Astrocyte (in vitro differentiated cells and primary cell): ENCODE measurements at places on chromosomes 16 and 17.

GRCh38 chr16:22427556-22427955 is 53.1 kb upstream of the CDR2 start:
- no peak for DNase-seq

DNA sequence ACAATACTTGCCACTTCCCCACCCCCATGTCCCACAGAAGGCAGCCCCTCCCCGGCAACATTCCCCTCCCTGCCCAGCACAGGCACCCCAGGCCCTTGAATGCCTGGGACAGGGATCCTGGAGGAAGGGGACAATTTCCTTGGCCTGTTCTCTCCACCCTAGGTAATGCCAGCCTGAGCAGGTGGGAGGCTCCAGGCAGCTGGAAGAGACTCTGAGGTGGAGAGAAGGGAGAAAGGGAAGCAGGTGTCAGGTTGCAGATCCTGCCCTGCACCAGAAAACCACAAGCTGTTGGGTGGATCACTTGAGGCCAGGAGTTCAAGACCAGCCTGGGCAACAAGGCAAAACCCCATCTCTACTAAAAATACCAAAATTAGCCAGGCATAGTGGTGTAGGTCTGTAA is 8.9 kb downstream of the MPP2 start:
- DNase-seq, result no peak

DNA sequence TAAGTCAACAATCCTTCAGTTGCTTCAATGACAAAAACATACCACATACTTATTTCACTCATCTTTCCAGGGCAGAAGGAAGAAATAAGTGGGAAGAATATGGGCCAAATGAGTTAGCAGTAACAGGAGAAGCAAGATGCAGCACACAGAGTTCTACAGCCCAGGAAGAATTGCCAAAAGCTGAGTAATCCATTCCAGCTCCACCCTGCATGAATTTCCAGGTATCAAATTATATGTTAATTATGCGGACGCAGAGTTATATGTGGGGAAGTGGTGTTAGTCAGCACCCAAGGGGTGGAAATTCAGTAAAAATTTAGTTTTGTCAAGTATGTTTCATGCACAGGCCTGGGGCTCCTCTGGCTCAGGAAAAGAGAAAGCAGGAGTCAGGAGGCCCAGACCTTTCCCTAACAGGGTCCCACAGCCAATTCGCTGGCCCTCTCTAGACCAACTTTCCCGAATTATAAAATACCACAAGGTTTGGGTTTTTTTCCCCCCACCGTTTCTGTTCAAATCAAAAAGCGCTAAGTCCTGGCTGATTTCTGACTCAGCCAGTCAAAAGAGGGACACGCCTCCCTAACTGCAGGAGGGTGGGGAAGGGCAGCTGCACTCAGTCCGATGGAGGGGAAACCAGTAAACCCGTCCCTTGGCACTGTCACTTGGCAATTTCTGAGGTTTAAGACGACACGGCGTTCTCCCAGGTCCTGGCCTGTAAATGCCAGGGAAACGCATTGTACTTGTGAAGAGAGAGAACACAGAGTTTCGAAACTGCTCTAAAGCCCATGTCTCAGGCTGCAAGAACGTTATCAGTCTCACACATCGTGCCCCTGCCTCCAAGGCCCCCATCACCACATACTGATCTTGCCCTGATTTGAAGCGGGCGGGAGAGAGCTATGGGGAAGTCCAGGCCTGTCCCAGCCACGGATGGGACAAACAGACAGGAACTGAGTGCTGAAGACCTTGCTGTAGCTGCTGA is 58.1 kb downstream of the ZFHX3 start:
- DNase-seq, result peak; percentile 95

DNA sequence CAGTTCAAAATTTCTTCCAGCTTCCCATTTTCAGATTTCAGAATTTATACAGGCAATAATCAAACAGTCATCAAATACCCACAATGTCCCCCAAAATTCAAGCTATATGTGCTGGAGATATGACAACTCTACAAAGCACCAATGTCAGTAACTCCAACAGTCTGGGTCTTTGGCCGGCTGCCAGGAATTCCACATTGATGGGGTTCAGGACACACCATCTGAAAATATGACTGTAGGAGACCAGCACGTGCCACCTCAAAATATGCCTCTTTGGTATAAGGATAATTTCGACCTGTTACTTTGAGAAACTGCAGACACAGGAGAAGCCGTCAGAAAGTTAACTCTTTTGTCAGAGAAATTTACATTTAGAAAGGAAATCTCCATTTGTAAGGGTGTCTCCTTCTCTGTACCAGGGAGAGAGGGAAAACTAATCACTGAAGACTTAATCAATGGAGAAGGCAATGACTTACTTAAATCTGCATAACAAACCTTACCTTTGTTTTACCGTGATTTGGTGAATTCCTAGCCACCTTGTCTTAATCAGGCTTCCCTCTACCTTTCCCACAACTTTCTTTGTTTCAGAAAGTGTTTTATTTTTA is 594.3 kb upstream of the CDH5 start:
- no peak for DNase-seq

DNA sequence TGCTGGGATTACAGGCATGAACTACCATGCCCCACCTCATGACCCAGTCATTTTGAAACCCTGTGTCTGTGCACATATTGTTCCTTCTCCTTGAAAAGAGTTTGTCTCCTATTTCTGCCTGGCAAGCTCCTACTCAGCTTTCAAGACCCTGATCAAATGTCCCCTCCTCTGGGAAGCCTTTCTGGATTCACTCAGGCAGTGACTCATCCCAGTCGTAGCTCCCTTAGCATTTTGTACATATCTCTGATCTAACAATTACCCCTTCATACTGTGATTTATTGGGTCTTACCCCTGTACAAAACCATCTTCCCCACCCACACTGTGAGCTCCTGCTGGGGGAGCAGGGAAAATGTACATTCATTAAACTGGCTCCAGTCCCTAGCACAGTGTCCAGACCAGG is 18.1 kb upstream of the ABCC12 start:
- DNase-seq, result no peak

DNA sequence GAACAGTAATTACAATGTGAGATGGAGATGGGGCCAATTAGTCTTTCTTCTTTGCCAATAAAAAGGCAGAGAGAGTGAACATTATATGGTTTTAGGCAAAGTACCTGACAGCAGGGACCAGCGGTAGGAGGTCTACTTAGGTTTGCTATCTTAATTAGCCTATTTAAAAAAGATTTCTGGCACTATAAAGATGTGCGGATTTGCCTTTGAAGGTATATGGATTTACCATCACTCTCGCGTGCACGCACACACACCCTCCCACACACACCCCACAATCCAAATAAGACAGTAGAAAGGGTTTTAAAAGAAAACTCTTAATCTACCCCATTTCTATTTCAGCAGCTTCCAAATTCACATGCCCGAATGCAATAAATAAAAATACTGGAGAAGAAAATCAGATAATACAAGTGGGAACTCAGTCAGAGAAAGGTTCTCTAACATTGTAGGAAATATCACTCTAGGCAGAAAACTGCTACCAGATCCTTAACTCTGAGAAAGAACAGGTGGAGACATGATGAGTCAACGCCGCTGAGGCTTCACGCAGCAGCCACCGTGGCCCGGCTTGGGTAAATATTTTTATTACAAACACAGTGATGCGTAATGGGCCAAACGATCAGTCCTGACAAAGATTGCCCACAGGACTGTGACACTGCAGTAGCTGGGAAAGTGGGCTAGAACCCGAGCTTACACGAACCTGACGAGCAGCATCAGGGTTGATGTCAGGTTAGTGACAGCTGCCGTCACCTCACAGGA is 66.6 kb upstream of the AXIN2 start:
- DNase-seq, result peak; percentile 71

DNA sequence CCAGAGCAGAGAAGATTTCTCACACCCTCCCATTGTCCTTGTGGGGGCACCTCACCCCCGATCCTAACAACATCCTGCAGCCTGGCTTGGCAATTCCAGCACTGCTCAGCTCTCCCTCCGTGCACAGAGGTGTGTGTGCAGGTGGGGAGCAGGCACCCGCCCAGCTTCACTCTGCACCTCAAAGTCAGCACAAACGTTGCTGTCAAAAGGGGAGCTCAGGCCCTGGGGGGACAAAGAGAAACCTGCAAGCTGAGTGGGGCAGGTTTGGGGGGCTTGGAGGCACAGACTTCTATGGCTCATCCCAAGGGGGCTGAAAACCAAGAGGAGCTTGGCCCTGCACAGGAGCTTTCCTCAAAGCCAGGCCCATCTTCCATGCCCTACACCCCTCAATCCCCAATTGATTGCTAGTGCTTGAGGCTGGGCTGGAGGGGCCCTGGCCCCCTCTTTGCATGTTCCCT is 231.9 kb upstream of the TNRC6C start:
- DNase-seq, result no peak

GRCh38 chr17:21239680-21240368 is 13.4 kb downstream of the NATD1 start:
- peak; percentile 16 for DNase-seq

DNA sequence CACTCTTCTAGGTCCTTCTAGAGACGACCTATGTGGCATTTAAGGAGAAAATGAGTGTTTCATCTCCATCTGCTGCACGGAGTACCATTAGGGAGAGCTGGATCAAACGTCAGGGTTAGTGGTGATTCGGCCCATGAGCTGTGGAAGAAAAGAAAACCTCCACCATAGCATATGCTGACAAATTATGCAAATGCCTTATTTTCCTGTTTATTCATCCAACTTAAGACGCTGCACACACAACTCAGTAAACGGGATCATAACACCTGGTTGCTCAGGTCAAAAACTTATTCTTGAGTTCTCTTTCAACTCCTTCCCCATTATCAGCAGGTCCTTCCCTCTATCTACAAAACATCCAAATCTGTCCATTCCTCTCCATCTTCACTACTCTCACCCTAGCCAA is 1.3 kb upstream of the MOSMO start:
- DNase-seq, result no peak

DNA sequence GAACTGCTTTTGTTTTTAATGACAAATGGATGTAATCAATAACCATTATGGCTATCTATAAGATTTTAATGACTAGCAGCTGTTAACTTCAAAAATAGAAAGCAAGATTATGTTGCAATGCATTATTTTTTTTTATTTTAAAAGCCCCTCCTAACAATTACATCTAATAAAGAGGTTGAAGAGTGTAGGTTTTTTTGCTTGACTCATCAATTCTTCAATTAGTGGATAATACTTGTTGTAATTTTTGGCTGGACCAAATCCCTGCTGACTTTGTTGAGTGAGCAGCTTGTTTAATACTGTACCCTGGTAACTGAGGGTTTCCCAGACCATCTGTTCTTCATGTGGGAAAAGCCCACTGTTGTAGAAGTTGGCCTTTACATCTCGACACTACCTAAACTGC is 24.2 kb downstream of the KRT25 start:
- DNase-seq, result no peak

DNA sequence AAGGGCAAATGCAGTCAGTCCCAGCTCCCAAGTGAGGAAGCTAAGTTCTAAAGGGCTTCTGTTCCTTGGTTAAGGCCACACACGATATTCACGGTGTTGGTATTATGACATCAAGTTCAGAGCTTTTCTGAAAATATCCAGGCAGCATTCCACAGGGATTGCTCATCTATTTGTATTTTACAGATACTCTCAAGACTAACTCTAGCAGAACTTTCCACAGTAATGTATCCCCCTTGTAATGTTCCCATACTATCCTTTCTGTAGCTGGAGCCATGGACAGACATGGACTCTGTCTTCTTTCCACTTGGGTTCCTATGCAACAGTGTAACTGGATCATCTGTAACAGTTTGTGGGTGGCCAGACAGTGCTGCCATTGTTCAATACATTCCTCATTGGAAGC is 13.5 kb downstream of the SDR42E1 start:
- peak; percentile 84 for DNase-seq
